Heart left ventricle (tissue), 16 donors: ENCODE measurements at places on chromosomes 3 and 15.
A peak's percentile ranks its signal among the peaks of the same experiment; 100 is the strongest.

GRCh38 chr3:129343643-129344360 is 65.1 kb downstream of the HMCES start:
- no peak for DNase-seq

GRCh38 chr3:2099028-2099671 is 484 bp downstream of the CNTN4 start:
- DNase-seq: peak; percentile 25

- no peak for DNase-seq
Observed at GRCh38 chr15:82943176-82943575, 9.3 kb downstream of the HOMER2 start.

DNA sequence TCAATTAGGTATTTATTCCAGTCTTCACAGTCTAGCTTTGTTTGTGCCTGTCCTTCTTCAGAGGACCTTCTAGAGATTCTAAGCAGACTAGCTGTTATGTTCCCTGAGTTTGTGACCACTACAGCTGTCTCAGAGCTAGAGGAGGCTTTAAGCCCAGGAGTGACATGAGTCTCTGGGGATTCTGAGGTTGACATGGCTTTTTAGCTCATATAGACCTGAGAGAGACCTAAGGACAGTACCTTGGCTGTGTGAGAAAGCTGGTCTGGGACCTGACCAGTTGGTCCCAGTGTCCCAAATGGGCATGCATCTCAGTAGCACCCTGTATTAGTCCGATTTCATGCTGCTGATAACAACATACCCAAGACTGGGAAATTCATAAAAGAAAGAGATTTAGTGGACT is 330.2 kb downstream of the DIPK2A start:
- no peak for DNase-seq

DNA sequence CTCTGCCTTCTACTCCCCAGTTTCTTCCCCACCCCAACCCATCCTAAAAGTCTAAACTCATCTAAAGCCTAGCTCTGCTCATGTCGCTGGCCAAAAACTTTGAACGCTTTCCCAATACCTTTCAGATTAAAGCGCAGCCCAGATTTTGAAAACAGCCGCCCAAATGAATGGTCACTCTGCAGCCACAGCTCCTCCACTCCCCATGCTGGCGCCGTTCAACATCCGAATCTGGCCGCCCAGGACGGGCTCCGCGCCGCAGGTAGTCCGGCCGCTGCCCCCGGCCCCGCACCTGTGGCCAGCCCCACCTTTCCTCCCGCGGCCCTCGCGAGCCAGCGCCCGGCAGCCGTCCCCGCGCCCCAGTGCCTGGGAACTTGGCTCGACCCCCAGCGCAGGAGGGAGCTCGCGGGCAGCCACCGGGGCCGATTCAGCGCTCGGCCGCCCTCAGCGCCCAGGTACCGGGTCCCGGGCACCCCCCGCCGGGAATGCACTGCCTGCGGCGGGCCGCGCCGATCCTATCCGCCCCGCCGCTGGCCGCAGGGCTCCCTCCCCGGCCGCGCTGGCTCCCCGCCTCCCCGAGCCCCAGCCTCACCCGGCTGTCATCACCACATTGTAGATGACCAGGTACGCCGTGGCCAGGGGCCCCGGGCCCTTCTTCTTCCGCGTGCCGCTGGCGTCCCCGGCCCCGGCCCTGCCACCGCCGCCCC is 417 bp downstream of the HACD2 start:
- DNase-seq: peak; percentile 56

- no peak for DNase-seq
Observed at GRCh38 chr3:38842266-38842965, 26.4 kb upstream of the SCN10A start.

GRCh38 chr3:112799946-112800345 is 46.7 kb downstream of the CD200R1L start:
- no peak for DNase-seq

DNA sequence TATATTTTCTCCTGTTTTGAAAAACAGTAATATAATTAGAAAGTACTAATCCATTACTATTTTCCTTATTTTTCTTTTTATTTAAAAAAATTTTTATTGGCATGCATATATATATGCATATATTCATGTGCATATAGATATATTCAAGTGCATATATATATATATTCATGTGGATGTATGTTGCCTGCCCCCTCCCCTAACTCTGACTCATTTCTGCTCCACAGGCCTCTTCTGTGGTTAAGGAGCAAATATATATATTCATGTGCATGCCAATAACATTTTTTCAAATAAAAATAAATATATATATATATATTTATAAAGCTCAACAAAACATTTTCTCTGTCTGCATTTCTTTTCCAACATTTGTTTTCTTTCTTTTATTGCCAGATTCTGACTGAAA is 13.6 kb upstream of the CORO2B start:
- DNase-seq: no peak

DNA sequence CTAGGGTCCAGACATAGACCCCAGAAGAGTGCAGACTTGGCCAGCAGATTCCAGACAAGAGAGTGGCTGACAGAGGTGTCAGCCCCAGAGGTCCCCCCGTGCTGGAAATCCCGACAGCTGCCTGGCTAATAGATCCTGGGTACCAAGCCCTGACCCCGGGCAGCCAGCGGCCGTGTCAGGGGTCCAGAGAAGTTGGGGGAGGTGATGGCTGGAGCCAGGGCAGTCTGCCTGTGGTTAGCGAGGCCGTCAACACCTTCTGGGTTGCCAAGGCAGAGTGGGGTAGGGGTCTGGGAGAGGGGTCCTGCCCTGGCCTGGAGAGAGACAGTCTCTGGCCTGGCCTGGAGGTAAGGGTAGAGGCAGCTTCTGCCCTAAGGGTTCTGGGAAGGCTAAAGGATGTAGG is 25.1 kb upstream of the RPL29 start:
- no peak for DNase-seq

DNA sequence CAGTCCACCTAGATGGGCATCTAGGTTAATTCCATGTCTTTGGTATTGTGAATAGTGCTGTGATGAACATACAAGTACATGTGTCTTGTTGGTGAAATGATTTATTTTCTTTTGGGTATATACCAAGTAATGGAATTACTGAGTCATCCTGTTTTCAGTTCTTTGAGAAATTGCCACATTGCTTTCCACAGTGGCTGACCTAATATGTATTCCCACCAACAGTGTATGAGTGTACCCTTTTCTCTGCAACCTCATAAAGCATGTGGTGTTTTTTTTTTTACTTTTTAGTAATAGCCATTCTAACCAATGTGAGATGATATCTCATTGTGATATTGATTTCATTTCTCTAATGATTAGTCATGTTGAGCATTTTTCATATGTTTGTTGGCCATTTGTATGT is 86.0 kb upstream of the NDN start:
- DNase-seq: no peak

- DNase-seq: peak; percentile 40
Observed at GRCh38 chr15:65303687-65304380, 643 bp upstream of the RNU5B-1 start.

DNA sequence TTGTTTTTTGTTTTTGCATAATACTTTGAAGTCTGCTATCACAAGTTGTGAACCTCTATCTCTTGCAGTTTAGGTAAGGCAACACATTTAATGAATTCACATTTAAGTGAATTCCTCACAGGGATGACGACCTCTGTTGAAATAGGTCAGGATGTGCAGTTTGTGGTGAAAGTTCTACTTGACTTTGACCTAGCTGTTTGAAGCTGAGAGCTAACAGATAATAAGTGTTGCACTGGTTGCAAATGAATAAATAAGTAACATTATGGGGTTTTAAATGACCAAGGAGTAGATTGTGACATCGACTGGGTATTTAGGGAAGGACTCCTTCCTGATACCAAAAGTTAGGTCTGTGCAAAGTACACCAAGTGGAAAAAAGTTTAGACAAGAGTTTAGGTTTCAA is 23.9 kb downstream of the NIT2 start:
- no peak for DNase-seq

- DNase-seq: no peak
Observed at GRCh38 chr3:166957121-166957520, 423.0 kb downstream of the ZBBX start.

DNA sequence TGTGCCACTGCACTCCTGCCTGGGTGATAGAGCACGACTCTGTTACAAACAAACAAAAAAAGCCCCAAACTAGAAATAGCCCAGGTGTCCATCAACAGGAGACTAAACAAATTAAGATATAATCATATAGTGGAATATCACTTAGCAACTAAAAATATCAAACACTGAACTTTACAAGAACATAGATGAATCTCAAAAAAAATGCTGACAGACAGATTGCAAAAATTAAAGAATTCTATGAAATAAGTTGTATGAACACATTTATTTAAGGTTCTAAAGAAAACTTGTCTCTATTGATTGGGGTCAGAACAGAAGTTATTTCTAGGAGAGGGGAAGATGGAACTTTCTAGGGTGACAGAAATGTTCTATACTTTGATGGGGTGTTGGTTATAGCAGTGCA is 268.2 kb downstream of the CTNNB1 start:
- DNase-seq: no peak

GRCh38 chr3:30730967-30731366 is 124.6 kb downstream of the TGFBR2 start:
- DNase-seq: no peak

- DNase-seq: no peak
Observed at GRCh38 chr3:168040607-168041208, 55.0 kb downstream of the GOLIM4 start.

DNA sequence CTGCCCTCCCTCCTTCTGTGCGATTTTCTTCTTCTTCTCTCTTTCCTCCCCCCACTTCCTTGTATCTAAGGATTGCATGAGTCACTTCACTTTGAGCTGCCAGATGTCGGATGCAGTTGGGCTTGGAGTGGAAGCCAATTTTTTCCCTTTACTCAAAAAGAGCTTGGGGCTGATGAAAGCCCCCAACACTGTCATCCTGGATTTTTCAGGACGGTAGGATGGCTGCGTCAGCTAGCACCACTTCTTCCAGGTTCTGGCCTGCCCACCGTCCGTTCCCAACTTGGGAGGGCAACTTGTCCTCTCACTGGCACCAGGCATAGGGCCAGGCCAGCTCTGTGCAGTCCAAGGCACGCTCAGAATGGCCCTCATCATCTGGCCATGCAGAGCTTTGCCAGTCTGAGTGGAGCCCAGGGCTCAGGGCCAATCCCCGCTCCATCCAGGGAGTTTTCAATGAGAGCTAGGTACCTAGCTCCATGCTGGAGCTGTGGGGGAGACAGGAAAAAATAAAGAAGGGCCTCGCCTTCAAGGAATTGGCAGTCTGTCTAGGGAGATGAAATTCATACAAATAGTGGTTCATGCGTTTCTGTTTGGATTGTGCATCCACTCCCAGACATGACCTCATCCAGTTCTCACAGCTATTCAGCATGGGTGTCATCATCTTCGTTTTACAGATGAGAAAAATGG is 47.7 kb upstream of the INSYN1 start:
- peak; percentile 91 for DNase-seq

GRCh38 chr3:171001957-171002694 is 24.4 kb downstream of the SLC2A2 start:
- no peak for DNase-seq

- no peak for DNase-seq
Observed at GRCh38 chr3:50190936-50191660, at the start of gene GNAT1. Gene GNAT1 (plus strand): TSS chr3:50191610. CDS start chr3:50191726, 116 bp downstream.

GRCh38 chr15:71385026-71385425 is 269.8 kb downstream of the THSD4 start:
- DNase-seq: no peak

DNA sequence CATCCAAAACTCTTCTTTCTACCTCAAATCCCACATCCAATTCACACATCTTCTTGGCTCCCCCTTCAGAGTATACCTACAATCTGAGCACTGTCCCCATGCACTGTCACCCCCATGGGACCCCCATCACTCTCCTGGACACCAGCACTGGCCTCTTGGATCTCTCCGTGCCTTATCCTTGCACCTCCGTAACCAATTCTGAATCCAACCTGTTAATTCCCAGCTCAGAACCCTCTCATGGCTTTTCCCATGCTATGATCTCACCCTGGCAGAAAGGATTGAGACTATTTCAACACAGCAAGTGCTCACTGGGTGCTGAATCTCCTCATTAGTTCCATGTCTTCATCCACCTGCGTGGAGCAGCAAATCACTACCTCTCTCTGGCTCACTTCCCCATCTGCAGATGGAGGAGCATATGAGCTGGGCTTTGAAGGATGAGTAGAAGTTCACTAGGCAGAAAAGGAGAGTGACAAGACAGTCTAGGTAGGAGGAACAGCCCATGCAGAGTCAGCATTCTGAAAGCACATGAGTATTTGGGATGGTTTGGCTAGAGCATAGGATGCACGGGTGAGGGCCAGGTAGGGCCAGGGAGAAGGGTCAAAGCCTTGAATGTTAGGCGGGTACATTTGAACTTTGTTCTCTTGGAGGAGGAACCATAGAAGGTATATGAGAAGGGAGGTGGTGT is 48.7 kb downstream of the SLC6A6 start:
- DNase-seq: no peak

DNA sequence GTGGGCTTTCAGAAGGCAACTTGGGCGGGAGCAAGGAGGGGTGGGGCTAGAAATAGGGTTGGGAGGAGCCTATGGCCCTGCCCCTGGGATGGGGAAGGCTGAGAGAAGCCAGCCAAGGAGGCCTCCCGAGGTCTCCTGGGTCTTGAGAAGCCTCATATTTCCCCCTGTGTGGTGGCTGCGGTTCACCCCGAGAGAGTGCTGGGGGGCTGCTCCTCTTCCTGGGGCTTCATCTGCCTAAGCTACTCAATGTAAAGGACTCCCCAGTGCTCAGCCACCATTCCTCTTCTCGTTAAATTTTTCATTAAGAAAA is 174.3 kb downstream of the SMAD6 start:
- no peak for DNase-seq

- DNase-seq: no peak
Observed at GRCh38 chr3:71225951-71226564, 357.5 kb downstream of the FOXP1 start.

DNA sequence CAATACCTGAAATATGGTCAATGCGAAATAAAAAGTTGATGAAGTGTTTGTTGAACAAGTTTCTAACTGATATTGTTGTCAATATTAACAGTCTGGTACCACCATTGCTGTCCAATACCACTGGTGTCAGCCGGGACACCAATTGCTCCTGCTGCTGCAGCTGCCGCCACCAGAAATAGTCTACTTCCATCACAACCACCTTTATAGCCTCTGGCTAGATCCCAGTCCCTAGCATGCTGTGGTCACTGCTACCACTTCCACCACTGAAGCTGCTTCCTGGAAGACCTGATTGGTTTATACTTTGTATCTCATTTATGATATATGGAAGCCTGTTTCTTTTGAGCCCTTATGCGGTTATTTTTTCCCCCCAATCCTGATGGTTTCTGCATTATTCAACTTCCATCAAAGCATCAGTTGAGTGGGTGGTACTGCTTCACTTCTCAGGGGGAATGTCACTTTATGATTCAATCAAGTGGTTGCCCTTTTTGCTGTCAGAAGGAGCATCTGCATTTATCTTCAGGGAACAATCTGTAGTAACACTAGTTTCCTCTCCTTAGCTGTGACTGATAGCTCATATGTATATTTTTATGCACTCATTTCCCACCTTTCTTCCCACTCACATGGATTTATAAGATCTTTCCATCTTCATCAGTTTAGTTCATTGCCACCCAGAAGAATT is 11.7 kb downstream of the LNP1 start:
- no peak for DNase-seq

DNA sequence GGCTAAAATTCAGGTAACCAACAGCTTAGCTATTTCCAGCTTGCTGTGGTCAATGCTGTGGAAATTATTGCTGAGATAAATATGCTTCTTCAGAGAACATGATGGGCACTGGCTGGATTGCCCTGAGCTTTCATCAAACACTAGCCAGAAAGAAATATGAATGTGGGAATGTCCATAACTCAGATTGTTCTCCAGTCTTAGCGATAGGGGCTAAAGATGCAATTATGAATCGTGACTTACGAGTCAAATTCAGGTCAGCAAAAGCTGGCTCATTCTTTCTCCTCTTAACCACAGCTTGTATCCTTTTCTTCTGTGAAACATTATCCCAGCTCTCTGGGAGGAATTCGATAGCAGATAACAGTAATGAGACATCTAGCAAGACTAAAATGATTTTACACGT is 307.6 kb downstream of the RYR3 start:
- DNase-seq: no peak
